Stimulated activated CD8-positive, alpha-beta memory T cell treated with anti-CD3 and anti-CD28 coated beads, Interleukin-12 subunit alpha, Interleukin-12 subunit beta, amount 100 ng/mL, for 1 hour (primary cell): ENCODE measurements at places on chromosomes 1 and 21.

DNA sequence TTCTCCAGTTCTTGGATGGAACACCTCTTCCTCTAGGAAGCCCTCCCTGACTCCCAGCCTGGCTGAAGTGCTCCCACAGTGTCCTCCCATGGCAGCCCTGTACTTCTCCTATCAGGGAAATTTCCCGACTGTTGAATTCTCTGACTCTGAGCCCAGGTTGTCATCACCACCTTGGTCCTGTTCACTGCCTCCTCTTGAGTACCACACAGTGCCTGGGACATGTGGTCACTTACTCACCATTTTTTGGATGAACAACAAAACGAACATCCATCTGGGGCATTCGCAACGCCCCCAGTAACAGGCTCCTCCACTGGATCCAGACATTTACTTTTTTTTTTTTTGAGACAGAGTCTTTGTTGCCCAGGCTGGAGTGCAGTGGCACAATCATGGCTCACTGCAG, 37.4 kb downstream of the CHD5 start:
- DNase-seq: no peak

DNA sequence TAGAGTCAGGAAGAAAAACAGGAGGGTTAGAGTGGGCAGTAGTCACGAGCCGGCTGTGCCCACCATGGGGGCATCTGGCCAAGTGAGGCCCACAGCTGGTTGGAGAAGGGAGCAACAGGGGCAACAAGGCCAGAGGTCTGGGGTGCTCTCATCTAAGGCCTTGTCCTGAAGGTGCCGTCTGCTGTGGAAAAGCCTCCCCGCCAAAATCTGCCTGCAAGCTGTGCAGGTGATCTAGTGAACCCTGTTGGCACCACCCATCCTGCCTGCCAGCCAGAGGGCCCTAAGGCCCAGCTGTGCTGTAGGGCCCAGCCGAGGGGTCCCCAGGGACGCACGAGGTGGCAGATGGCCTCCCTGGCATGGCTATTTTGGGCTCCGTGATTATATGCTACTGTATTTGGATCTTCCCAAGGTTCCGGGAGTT, 51.3 kb downstream of the LGR6 start:
- no peak for DNase-seq

- no peak for DNase-seq
These were observed 127.8 kb downstream of the HS2ST1 start for GRCh38 chr1:87042111-87042811.

- peak; percentile 30 for DNase-seq
These were observed 950 bp upstream of the EVA1C start for GRCh38 chr21:32411350-32412161.

GRCh38 chr1:238177960-238178645, 287.4 kb upstream of the ZP4 start:
- no peak for DNase-seq

GRCh38 chr1:11691302-11691914, at the start of gene DRAXIN:
Gene DRAXIN, plus strand, starts transcription at chr1:11691710. Its CDS starts 14,549 bp downstream, at chr1:11706259.
- no peak for DNase-seq

DNA sequence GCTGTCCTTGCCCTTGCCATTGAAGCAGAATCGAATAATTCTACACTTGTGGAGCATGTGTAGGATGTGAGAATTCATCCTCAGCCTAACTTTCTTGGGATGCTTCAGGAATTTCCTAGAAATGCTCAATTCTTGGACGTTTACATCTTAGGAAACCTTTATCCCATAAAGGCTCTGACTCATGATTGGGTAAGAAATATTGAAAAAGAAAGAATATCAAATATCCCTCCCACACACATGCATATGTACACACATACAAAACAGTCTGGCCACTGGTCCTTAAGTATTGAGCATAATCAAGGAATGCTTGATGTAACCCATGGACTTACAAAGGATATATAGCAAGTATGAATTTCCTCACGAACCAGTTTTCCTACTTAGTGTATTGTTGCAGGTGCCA, 83.9 kb upstream of the IPO9 start:
- no peak for DNase-seq

DNA sequence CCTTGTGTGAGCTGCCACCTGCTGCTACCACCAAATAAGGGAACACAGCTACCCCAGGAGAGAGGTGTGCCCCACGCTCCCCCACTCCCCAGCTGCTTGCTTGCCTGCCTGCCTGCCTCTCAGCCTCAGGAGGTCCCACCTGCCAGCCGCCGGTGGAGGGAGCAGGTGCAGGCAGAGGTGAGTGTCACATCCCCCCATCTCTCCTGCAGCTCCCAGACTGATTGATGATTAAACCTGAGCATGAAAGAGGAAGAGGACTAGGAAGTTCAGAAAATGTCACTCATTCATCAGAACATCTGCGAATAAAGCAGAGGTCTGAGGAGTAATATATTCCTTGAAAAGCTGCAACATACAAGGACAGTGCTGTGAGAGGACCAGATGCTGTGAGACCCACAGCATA, 58.6 kb upstream of the HIVEP3 start:
- no peak for DNase-seq

DNA sequence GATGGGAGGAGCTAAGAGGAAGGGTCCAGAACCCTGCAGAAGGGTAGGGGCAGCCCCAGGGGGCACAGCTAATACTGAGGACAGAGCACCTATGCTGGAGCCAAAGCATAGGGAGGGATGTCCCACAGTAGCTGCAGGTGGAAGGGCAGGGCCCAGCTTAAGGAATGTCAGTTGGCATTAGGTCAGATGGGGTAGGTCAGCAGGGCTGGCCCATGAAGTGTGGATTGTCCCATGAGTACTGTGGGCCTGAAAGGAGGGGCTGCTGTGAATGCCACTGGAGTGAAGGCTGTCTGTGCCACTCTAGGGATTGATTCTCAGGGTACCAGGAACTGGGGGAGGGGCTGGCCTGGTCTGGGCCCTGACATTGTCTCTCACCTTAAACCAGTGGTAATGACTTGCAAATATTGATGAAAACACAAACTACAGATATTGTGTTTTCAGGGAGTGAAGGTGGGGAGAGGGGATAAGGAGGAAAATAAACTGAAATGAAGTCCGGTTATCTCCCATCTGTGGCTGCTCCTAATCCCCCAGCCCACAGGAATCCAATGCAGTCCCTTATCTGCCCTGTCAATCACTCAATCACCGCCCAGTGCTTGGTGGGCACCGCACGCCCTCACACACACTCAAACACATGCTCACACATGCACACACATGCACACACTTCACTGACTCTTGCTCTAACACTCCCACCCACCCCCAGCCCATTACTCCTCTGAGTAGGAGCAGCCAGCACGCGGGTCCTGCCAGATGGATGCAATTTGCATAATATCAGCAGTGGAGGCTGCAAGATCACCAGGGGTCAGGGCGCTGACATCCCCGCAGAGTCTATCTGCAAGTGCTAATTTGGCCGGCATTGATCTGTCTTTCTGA, 27.8 kb downstream of the DMAP1 start:
- no peak for DNase-seq

- DNase-seq: no peak
These were observed 2.1 kb downstream of the TESK2 start for GRCh38 chr1:45488666-45489377.
